ENCODE measurements at places on chromosomes 2 and 18.

DNA sequence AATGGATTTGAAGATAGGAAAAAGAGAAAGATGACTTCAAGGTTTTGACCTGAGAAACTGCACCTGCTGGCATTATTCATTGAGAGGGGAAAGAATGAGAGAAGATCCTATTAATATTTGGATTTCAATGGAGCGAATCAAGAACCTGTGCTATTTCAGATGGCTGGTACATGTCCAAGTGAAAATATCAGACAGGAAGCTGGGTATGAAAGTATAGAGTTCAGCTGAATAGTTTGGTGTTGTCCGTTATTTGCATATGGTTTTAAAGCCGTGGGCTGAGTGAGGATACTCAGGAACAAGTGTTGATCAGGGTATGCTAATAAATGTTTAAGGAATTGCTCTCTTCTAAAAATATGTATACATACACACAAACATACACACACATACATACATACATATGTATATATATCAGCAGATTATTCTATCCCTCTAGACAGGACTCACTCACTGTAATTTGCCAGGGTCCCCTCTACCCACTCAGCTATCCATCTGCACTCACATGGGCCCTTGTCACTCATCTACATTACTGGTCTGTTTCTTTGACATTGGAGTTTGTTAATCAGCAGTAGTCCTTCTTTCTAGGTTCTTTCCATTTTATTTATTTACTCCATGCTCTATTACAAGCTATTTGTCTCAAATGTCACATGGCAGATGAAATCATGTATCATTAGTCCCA, 33.9 kb upstream of the IKZF2 start:
- no peak for DNase-seq

DNA sequence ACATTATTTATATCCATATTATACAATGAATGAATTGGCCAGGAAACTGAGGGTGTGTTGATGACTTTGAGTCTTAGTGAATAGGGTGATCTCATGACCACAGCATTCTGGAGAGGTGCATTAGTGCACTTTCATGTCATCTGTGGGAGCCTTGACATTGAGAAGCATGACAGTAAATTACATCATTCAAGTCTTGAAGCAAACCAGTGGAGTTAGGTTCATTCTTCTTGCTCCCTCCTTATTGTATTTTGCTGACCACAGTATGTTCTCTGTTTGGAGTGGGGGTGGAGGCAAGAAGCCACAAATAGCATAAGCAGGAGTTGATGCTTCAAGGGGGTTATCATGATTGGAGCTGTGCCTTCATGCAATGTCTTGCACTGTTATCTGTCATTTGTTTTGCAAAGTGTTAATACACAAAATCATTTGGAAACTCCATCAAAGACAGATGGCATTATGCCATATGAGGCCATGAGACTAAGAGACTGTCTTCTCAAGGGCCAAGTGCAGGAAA, 680.2 kb downstream of the NYAP2 start:
- no peak for DNase-seq

- DNase-seq = no peak
These were observed 42.2 kb downstream of the TAF4B start for GRCh38 chr18:26268454-26268853.

DNA sequence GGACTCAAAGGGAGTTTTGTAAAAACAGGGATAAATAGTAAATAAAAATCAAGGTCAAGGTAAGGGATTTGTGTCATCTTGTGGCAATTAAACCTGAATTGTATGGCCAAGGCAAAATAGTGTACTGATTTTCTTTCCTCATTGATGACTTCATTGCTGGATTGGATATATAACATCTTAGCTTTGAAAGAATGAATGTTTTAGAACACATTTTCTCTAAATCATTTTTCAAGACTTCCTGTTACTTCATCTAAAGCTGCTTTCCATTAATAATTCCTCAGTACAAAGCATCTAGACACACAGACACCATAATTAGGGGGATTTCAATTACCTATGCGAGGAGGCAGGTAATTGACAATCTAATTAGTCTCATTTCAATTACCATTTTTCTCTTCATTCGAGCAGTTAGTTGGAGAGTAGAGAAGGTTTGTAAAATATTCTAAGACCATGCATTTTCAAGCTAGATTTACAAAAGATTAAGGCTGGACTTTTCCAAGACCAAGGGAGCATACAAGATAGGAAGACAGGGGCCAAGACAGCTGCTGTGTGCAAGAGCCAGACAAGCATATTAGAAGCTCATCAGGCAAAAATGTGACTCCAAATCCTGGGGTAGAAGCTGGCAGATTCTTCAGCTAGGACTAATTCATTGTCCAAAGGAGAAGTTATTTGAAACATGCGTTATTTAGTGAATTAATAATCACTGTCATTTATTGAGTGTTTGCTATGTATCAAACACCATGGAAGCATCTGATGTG, 253.6 kb downstream of the EPHA4 start:
- no peak for DNase-seq

DNA sequence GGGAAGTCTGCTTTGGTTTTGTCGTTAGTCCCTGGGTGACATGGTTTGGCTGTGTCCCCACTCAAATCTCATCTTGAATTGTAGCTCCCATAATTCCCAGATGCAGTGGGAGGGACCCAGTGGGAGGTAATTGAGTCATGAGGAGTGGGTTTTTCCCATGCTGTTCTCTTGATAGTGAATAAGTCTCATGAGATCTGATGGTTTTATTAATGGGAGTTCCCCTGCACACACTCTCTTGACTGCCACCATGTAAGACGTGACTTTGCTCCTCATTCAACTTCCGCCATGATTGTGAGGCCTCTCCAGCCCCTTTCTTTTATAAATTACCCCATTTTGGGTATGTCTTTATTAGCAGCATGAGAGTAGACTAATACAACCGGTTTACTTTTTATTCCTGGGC, 405.8 kb upstream of the ID2 start:
- no peak for DNase-seq

DNA sequence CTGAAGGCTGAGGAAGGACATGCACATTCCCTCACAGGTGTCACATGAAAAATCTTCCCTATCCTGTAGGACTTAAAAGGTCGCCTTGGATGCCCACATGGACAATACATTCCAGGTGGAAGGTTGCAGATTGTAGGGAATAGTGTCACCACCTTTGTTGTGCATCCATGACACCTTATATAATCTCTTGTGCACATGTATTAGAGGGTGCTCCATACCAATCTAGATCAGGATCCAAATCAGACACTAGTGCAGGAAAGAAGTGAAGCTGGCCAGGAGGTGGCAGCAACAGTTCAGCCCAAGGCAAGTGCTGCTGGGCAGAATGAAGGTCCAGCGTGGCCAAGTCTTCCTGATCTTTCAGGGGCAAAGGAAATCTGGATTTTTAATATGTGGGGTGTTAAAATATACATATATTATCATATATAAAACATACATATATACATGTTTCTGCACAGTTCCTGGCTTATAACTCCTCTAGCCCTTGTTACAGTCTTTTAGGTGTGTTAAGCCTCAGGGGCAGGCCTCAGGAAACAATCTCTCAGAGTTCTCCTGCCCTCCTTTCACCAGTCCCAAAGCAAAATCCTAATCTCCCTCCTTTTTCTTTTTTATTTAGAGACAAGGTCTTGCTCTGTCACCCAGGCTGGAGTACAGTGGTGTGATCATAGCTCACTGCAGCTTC, 16.6 kb downstream of the NIF3L1 start:
- no peak for DNase-seq

GRCh38 chr18:56097621-56098020, 509.6 kb upstream of the TCF4 start:
- DNase-seq = no peak

GRCh38 chr2:98404556-98405250, 40.0 kb upstream of the INPP4A start:
- DNase-seq = no peak

DNA sequence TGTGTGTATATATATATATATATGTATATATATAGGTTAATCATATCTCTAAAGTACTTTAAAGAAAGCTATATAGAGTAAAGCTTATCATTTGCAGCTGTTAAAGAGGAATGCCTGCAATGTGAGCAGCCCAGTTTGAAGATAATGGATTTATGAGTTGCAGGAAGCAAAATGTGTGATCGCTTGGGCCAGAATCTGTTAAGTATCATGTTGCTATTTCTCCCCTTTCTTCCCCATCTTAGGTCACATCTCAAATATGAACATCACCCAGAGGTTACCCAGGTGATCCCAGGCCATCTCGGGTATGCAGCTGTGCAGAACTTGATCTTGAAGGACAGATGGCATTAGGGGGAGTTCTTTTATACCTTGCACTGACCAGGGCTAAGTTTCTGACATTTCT, 316.5 kb downstream of the MTX2 start:
- DNase-seq = no peak

DNA sequence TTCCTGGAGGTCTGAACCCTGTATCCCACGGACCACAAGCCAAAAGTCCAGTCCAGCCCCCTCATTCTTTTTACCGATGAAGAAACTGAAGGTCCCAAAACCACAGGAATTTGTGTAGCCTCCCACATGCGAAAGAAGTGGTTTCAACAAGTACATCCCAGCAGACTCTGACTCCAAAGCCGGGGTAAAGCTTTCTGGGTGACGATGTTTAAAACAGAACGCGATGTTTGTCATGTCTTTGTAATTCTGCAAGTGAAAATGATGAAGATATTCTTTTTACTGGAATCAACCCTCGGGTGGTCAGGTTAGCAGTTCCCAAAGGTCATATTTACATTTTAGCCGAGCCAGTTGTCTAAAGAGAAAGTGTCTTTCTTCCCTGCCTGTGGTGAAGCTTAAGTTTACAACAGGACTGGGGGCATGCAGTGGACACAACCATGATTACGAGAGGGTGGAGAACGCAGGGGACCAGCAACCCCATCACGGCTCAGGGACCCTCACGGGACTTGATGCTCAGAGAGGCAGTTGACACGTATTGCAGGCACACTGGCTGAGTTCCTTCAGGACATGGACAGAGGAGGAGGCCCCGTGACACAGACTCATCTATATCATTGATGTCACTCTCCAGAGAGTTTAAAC, 17.8 kb upstream of the TMEM131 start:
- DNase-seq = no peak

GRCh38 chr2:1972011-1972410, 227.7 kb upstream of the PXDN start:
- DNase-seq = no peak

GRCh38 chr2:109209412-109209811, 80.4 kb downstream of the SH3RF3 start:
- no peak for DNase-seq

DNA sequence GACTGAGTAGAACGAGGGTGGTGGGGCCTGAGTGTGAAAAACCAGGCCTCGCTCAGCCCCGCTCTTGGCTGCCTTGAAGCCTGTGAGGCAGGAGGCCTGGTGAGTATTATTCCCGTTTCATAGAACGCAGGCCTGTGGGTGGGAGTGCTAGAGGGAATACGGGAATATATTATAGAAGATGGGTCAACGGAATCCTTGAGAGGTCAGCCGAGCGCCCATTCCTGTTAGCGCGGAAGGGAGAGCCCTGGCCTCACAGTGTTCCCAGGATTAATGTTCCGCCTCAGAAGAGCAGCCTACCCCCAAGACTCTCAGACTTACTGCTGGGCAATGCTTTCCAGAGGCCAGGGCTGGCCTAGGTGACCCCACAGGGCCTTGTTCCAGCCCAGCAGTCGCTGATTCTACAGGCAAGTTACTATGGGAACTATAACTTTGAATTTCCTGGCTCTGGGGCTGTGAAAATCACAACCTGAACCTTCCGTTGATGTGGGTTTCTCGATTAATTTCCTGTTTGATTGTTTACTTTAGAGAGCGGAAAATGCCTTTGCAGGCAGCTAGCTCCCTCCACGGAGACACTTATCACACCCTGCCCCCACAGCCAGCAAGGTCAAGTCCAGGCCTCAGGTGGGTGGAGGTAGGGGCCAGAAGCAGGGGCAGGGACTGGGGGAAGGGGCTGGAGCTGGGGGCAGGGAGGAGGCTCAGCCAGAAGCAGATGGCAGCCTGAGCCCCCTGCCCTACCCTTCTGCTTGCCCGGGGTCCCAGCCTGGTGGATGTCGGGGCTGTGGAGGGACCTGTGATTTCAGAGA, 108.3 kb downstream of the SMAD7 start:
- no peak for DNase-seq

DNA sequence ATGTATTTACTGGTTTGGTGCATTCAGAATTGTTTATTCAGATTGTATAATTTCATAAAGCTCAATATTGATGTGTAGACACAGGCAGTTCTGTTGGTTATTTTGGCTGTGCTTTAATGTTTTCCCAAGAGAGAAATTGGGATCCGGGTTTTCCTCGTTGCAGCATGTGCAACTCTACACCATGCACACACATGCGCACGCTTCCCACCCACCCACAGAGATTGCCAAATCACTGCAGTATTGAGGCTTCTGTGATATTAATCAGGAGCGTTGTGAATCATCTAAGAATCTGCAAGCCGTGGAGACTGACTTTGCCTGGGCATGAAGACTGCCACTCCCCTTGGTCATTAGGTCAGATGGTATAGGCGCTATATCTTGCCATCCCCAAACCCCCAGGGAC, 571.5 kb downstream of the SLC4A3 start:
- peak; percentile 2 for DNase-seq

- DNase-seq = no peak
These were observed 24.8 kb downstream of the ESCO1 start for GRCh38 chr18:21575656-21576055.

GRCh38 chr18:59724103-59724502, 26.9 kb upstream of the CCBE1 start:
- no peak for DNase-seq

GRCh38 chr2:109222825-109223471, 93.9 kb downstream of the SH3RF3 start:
- DNase-seq = no peak

- no peak for DNase-seq
These were observed 1.5 kb upstream of the GPBAR1 start for GRCh38 chr2:218259099-218259961.

DNA sequence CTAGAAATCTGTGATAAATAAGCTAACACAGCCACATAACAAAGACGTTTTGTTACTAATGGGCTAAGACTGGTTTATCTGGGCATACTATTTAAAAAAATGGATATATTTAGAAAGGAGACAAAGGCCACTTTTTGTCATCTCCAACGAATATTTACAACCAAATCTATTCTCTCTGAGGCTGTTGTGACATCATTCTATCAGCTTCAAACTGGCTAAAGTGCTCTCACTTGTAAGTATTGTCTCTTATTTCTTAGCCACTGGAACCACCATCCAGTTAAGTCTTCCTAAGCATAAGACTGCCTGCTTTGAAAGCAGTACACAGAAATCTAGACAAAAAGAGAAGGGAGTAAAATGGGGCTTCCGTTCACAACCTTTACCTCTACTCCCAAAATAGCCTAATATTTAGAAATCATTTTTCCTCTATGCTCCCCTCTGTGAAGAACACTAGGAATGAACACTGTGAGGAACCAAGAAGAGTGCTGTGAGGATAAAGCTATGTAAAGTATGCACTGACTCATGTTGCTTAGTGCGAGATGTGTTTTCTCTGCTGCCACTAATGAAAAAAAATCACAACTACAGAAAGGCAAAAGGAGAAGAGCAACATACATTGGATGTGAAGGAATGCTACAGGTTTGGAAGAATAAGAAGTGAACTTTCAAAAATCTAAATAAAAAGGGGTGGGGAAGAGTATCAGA, 264.1 kb downstream of the EXOC6B start:
- no peak for DNase-seq
